IMR-90 (cell line): ENCODE measurements at places on chromosomes 6 and 20.

DNA sequence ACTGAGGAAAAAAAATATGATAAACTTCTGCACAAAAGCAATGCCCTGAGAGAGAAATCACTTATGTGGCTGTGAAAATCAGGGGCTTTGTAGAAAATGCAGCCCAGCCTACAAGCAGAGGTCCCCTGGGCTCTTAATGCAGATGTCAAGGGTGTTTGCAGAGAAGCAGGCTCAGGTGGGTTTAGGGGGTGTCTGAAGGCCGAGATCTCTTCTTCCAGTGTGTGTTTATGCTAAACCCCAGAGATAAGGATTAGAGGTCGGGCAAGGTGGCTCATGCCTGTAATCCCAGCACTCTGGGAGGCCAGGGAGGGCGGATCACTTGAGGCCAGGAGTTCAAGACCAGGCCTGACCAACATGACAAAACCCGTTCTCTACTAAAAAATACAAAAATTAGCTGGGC is 78.5 kb downstream of the TMEM242 start:
- DNase-seq, result no peak

GRCh38 chr6:44868910-44869309 is 459.2 kb upstream of the RUNX2 start:
- no peak for DNase-seq

GRCh38 chr20:19598117-19598850 is 159.8 kb upstream of the RIN2 start:
- no peak for DNase-seq

DNA sequence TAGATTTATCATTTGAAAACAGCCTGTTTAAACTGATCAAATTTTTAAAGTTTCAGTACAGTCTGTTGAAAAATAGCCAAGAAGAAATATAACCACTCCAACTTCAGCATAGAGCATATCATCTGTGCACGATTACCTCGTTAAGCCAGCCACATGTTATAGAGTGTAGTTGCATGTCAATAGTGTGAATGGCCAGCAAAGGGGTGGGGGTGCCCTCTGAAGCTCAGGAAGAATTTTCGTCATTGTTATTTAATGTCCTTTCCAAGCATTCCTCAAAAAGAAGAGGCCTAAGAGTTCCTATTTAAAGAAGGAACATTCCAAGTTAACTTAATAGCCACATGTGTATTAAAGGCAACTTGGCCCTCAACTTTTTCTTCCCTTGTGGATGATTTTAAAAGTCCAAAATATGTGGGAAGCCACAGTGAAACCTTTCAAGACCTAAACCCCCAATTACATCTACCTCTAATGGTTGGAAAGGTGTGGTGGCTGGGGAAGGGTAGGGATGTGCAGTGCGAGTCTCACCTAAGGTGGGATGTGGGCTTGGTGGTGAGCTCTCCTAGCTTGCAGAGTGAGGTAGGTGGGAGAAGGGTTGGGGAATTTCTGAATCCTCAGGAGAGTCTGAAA is 1.8 kb upstream of the CCN2 start:
- no peak for DNase-seq

DNA sequence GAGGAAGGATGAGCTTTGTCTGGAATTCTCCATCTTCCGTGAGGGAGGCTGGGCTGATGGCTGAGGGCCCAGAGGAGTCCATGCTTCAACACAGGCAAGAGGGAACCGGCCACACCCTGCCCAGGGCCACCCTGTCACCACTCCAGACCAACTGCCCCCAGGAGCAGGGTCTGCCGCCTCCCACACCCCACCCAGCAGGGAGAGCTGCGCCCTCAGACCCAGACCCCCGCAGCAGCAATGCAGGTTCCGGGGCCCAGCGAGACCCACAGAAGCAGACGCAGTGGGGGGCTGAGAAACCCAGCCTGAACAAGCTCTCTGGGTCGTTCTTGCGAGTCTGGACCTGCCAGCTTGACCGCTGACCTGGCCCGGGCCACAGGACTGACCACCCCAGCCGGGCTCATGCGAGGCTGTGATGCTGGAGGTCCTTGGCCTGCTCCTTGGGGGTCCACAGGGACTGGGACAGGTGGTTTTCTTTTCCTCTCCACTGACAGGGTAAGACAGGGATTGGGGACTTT is 25.0 kb downstream of the FRMD1 start:
- DNase-seq, result no peak
